ENCODE measurements at places on chromosomes 16 and 17.

- DNase-seq, result no peak
Observed at GRCh38 chr17:39517224-39517623, 55.9 kb downstream of the CDK12 start.

GRCh38 chr17:34570506-34570905 is 8.9 kb upstream of the TMEM132E start:
- no peak for DNase-seq

DNA sequence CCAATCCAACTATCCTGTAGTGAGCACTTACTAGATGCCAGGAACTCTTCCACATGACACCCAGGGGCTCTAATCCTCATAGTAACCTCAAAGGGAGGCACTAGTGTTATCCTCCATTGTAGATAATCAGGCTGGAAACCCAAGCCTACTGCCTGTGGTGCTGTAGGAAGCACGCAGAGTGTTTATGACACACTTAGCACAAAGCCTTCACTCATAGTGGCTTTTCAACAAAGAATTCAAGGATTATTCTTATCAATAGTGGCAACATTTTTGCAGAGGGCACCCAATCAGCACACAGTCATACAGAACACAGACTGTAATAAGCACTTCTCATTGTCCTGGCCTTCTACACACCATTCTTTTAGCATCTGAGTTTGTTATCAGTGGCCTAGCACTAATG is 18.5 kb upstream of the SOX9 start:
- no peak for DNase-seq

DNA sequence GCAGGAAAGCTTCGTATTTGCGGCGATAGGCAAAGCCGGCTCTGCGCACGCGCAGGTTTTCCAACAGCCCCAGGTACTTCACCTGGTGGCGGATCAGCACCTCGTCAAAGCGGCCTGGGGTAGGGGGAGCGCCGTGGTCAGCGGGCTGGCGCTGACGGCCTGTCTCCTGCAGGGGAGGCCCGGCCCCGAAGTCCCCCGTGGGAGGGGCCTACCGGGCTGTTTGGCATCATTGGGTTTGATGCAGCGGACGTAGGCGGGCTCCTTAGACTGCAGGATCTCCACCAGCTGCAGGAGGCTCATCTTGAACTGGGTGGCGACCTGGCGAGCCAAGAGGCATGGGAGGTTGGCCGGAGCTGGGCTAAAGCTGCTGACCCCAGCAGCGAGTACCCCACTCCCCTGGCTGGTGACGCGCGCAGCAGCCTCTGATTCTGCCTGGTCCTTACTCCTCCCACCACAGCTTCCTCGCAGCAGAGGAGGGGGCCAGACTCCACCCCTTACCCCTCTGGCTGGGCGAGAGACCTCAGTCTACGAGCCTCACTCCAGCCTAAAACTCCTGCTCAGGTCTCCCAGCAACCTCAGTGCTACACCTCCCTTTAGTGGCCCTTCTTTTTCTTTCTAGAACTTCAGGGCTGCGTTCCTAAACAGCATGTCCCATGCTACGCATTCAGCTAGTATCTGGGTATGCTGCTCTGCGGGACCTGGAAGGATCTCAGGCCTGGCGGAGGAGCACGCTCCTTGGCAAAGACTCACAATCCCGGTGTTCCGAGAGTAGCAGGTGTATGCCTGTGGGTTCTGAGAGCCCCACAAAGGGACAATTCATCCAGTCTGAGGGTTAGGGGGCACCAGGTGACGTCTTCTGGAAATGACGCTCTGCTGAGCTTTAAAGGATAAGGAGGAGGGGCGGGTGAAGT is 16.1 kb upstream of the CRK start:
- no peak for DNase-seq
